Neural progenitor cell (in vitro differentiated cells): ENCODE measurements at places on chromosomes 12 and 14. TPM values are rescaled to one million over a fixed set of nuclear protein-coding genes. Genes with fewer than 3 reads are reported as not detected.

- no peak for DNase-seq
Observed at GRCh38 chr14:99670361-99671234, 13.5 kb upstream of the CYP46A1 start.

- DNase-seq, result no peak
Observed at GRCh38 chr12:115079760-115080159, 395.8 kb upstream of the TBX3 start.

GRCh38 chr12:113361574-113362370, 3.4 kb downstream of the PLBD2 start:
- DNase-seq, result no peak

- DNase-seq, result no peak
Observed at GRCh38 chr14:65860956-65861611, 448.6 kb downstream of the FUT8 start.

DNA sequence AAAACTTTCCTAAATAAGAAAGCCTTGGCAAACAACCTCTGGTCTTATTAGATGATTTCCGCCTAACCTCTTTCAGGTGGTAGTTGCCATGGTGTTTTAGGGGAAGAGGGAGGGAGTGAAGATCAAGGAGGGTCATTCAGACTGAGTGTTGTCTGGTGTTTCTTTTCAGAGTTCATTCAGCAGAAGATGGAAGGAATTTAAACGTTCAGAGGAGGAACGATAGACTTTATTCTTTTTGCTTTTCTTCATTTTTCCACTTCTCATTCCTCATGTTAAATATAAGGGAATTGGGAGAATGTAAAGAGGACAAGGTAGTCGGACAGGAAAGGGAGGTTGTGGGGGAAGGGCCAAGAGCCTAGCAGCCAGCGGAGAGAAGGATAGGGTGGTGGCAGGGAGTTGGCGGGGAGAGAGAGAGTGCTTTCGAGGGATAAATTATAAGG, 17.4 kb upstream of the SALL2 start:
- DNase-seq, result peak; percentile 42

DNA sequence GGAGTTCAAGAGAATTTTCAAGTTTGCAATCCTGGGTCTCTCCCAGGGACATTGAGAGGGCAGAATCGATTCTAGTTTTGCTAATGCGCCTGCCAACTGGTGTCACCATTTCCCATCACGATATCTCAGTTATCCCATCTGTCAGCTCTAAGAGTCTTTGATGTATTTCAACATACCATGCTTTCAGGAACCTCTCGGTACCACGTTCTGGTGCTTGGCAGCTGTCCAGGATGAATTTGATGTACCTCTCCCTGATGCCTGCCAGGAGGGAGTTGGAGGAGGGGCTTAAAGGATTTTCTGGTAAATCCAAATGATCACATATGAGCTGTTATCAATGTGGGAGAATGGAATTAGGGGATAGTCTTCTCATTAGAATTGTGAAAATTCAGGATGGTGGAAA, 332.5 kb downstream of the RGS6 start:
- no peak for DNase-seq

- DNase-seq, result peak; percentile 82
Observed at GRCh38 chr12:26226629-26227360, 31.4 kb downstream of the SSPN start.

DNA sequence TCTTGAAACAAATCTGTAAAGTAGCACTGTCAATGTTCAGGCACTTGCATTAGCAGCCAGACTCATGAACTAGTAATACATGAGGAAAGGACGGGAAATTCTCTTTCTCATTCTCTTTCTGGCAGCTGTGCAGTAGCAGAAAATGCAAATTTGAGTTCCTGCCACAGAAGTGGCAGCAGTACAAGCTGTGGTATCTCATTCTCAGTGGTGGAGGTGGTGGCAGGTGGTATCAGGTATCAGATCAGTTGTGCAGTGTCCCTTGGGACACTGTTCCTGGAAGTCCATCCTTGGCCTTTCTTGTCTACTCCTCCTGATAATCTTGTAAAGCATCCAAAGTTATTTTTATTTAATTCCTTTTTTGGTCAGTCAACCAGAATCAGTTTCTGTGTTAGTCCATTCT, 103.0 kb downstream of the C12orf42 start:
- no peak for DNase-seq

Gene FAM222A
- 2.5 and 10.6 TPM in 2 replicates for total RNA-seq

Gene OTOGL
- total RNA-seq, result 0.13 and 0.77 TPM in 2 replicates

Gene KLHDC2
- 68.2 and 73.9 TPM in 2 replicates for total RNA-seq

Gene PLEKHG7
- total RNA-seq, result not detected in 2 replicates
